ENCODE measurements at places on chromosomes 6 and 20. TPM values are rescaled to one million over a fixed set of nuclear protein-coding genes. Genes with fewer than 3 reads are reported as not detected.

The SOX18 gene
- total RNA-seq: 0.31 TPM

The ZNF391 gene
- 3.7 TPM for total RNA-seq

The SUMO4 gene
- 7.3 TPM for total RNA-seq

The RREB1 gene
- total RNA-seq: 1.4 TPM

The CGA gene
- total RNA-seq: not detected

The SGK2 gene
- not detected for total RNA-seq

The SRSF12 gene
- 34.9 TPM for total RNA-seq

The NOX3 gene
- not detected for total RNA-seq

The RNASET2 gene
- total RNA-seq: 20.9 TPM

The C6orf141 gene
- total RNA-seq: 1.2 TPM

The SALL4 gene
- total RNA-seq: 0.16 TPM

The PLCB1 gene
- total RNA-seq: 72.5 TPM

The CNBD2 gene
- total RNA-seq: 5.5 TPM

The TMC2 gene
- 1.7 TPM for total RNA-seq

The CST5 gene
- not detected for total RNA-seq

The KHDC3L gene
- total RNA-seq: not detected

The PROKR2 gene
- total RNA-seq: 40.4 TPM

The TREM1 gene
- total RNA-seq: not detected

The MEP1A gene
- total RNA-seq: not detected

The ADISSP gene
- total RNA-seq: 18.9 TPM

The ROMO1 gene
- total RNA-seq: 57.4 TPM

The VNN1 gene
- total RNA-seq: not detected

The RAET1L gene
- total RNA-seq: 0.62 TPM

The TFAP2B gene
- not detected for total RNA-seq

The HLA-DOB gene
- total RNA-seq: not detected

The BTN1A1 gene
- total RNA-seq: not detected

The WRNIP1 gene
- 48.7 TPM for total RNA-seq

The SOX12 gene
- 9.4 TPM for total RNA-seq

The NR2E1 gene
- total RNA-seq: 9.8 TPM

The MAPK13 gene
- total RNA-seq: 3.0 TPM

The TP53TG5 gene
- not detected for total RNA-seq

The C6orf15 gene
- total RNA-seq: not detected

The BEND6 gene
- 27.1 TPM for total RNA-seq

The FAM83C gene
- not detected for total RNA-seq

The IYD gene
- total RNA-seq: not detected

The ULBP3 gene
- total RNA-seq: 6.2 TPM
